Right kidney (tissue), 9 donors: ENCODE measurements at places on chromosomes 5 and 9.

DNA sequence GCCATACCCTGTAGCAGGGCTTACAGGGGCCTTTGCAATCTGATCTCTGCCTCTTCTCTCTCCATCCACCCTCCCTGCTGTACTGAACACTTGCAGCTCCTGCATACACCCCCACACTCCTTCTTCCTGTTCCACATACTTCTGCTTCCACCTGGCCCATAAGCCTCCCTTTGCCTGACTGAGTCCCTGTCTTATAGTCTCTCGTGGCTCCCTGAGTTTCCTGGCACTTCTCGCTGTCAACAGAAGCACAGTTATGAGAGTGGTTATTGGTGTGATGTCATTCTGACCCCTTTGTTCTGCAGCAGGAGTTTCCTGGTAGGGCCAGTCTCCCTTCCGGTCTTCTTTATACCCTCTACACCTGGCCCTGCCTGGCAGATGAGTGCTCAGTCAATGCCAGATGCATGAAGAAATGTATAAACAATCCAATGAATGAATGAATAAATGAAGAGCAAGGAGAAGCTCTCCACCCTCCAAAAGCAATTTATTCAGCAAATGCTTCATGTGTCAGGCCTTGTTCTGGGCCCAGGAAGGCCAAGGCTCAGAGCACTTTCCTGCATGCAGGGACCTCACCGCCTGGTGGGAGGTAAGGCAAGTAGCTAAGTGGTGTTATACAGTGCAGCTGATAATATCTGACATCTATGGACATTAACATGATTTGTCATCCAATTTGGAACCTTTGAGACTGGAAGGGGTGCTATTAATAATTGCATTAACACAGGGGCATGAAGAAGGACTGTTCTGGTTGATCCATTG lies 20.5 kb upstream of the CSF1R start:
- no peak for DNase-seq

- DNase-seq: no peak
These were observed 1737.2 kb downstream of the MAT2B start for GRCh38 chr5:165242646-165243045.

DNA sequence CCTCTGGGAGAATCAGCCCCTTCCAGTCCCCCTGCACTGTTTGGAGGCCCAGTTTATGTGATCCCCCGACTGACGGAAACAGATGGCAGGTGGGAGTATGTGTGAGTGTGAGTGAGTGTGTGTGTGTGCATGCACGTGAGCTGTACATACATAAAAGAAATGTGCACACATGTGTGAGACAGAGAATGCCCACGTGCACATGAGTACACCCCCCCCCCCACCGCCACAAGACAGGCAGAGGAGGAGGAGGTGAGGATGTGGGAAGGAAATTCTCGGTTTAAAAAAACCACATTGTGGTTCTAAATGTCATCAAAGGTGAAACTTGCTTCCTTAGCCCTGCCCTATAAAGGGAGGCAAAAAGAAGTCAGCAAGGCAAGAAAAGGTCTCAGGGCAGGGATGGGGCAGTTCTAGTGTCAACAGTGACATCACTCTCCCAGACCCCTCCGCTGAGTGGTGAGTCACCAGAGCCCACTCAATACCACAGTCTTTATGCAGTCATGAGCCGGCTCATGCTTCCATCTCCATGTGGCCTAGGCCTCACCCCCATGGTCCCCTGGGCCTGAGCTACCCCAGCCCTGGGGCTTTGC lies 79.2 kb upstream of the HSPA9 start:
- no peak for DNase-seq

DNA sequence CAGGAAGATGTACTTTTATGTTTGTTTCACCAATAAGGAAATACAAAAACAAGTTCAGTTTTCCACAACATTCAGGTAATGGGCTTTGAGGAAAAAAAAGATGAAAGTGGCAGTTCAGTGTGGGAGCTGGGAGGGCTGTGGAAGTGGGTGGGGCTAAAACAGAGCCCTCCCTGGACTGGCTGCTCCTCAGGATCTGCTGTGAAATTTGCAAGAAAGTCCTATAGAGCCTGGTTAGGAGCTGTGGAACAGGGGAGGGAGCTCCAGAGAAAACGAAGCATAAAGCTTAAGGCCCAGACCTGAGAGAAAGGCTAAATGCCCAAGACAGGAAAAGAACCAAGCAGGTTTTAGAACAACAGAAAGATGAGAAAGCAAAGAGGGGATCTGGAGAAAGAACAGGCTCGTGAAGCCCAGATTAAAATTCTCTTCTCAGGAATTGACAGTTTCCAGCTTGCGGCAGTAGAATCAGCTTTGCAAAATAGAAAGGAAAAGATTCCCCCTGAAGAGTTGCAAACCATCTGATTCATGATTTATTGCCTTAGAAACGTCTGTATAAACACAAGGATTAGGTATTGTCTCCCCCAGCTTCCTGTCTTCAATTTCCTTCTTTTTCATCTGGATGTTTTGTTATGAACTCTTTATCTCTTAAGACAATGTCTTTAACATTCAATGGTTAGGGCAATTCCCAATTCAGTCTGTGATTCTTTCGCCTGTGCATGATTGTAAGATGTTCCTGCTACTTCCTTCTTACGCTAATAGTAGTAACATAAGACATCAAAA lies 26.3 kb upstream of the CRHBP start:
- no peak for DNase-seq

GRCh38 chr5:129656952-129657351 lies 90.9 kb upstream of the MINAR2 start:
- no peak for DNase-seq
